ENCODE measurements at places on chromosomes 4 and X.

DNA sequence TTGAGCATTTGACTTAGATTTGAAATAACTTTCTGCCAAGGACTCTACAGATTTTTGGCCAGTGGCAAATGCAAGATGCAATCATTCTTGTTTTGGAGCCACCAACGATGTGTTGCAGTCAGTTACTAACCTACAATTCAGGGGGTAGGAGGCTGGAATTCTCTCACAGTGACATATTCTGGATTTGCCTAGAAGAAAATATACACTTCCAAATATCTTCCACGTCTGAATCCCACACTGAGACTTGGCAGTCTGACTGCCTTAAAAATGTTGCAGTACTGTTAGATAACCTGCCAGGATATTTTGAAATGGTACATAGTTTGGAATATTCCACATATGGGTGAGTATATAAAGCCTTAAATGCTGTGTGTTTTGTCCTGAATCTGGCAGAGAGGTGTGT, 27.6 kb upstream of the AGTR2 start:
- no peaks in the 10 kb centered on the region for H3K36me3 ChIP-seq
- no peak overlapping the region for H3K4me3 ChIP-seq
- DNase-seq, result no peak
- no peaks in the 10 kb centered on the region for H3K4me1 ChIP-seq
- no peak overlapping the region for H3K27ac ChIP-seq

- DNase-seq, result no peak
- peaks cover 2% of the 10 kb centered on the region for H3K36me3 ChIP-seq
- no peaks in the 10 kb centered on the region for H3K4me1 ChIP-seq
- no peak overlapping the region for H3K4me3 ChIP-seq
These were observed 379.5 kb upstream of the FGF13 start for GRCh38 chrX:139091066-139091465.

DNA sequence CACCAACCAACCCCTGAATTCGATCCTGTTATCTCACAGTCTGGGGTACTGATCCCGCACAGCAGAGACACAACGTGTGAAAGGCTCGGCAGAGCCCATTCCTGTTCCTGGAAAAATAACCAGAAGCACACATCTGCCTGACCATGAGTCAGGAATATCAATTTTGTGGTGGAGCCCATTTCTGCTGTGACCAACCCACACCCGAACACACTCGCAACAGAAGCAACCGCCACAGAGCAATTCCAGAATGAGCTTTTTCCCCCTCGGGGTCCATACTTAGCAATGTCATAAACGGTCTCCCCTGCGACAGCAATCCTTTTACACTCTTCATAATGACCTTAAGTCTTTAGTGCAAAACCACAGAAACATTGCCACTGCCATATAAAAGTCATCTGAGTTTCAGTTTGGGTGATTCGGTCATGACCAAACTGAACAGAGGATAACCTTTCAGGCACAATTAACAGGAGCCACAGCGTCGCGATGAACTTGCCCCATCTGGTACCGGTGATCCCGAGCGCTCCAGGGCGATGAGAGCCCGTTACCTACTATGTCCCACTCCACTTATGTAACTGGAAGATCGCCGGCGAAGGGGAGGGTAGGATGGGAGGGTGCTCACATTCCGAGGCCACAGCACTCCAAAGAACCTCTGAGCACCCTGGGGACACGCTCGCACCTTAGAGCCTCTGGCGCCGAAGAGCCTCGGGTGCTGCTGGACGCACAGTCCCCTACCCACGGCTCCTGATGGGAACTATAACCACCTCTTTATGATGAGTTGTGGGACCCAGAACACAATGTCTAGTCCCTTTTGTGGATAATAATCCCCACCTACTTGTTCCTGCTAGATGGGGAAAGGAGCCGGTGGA, 1.1 kb downstream of the MECP2 start:
- no peaks in the 10 kb centered on the region for H3K27me3 ChIP-seq
- peak overlapping the region; percentile 97 for H3K27ac ChIP-seq
- H3K4me1 ChIP-seq, result peaks cover 29% of the 10 kb centered on the region

GRCh38 chrX:13511241-13511943, 58.0 kb upstream of the EGFL6 start:
- H3K4me1 ChIP-seq, result no peaks in the 10 kb centered on the region
- DNase-seq, result no peak
- no peaks in the 10 kb centered on the region for H3K36me3 ChIP-seq
- H3K27ac ChIP-seq, result no peak overlapping the region
- H3K4me3 ChIP-seq, result no peak overlapping the region

GRCh38 chr4:10164877-10165283, 48.3 kb upstream of the WDR1 start:
- no peak for DNase-seq
- H3K27ac ChIP-seq, result no peak overlapping the region
- peaks cover 5% of the 10 kb centered on the region for H3K4me1 ChIP-seq
- no peaks in the 10 kb centered on the region for H3K27me3 ChIP-seq

- H3K27ac ChIP-seq, result no peak overlapping the region
- H3K4me3 ChIP-seq, result no peak overlapping the region
- H3K27me3 ChIP-seq, result peaks cover 5% of the 10 kb centered on the region
- H3K4me1 ChIP-seq, result no peaks in the 10 kb centered on the region
- no peak for DNase-seq
These were observed 9.5 kb upstream of the PDLIM5 start for GRCh38 chr4:94442251-94442650.
